Fibroblast of the aortic adventitia (primary cell): ENCODE measurements at places on chromosomes 1 and 21.

- DNase-seq = no peak
Measured at GRCh38 chr1:208598021-208598420, 353.8 kb upstream of the PLXNA2 start.

DNA sequence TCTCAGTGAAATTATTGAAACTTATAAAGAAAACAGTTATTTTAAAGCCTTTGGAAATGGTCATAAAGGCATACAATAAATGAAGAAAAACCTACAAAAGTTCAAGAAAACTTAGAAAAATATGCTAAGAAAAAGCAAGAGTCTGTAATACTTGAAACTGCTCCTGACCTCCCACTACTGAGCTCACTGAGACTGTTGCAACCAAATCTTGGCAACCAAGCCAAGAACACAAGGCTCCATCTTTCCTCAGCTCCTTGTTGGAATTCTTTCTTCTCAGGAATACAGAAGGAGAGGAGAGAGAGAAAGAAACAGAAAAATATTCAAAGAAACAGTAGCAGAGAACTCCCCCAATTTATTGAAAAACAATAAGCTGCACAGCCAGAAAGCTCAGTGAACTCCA lies 160.5 kb downstream of the RASAL2 start:
- DNase-seq = peak; percentile 52

GRCh38 chr1:41097105-41097504 lies 75.6 kb upstream of the SLFNL1 start:
- DNase-seq = peak; percentile 44

DNA sequence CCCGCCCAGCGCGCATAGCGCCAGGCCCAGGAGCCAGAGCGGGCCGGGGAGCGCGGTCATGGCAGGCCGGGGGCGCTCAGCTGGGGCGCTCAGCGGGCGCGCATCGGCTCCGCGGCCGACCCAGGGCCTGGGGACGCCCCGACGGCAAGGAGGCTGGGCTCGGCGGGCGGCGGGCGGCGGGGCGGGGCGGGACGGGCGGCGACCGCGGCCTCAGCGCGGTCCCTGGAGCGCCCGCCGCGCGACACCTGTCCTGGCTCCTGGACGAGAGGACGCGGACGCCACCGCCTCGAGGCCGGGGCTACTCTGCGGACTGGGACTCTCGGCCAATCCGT lies 273 bp downstream of the BMP8B start:
- DNase-seq = no peak

GRCh38 chr1:211710566-211711314 lies 35.3 kb upstream of the NEK2 start:
- DNase-seq = no peak

DNA sequence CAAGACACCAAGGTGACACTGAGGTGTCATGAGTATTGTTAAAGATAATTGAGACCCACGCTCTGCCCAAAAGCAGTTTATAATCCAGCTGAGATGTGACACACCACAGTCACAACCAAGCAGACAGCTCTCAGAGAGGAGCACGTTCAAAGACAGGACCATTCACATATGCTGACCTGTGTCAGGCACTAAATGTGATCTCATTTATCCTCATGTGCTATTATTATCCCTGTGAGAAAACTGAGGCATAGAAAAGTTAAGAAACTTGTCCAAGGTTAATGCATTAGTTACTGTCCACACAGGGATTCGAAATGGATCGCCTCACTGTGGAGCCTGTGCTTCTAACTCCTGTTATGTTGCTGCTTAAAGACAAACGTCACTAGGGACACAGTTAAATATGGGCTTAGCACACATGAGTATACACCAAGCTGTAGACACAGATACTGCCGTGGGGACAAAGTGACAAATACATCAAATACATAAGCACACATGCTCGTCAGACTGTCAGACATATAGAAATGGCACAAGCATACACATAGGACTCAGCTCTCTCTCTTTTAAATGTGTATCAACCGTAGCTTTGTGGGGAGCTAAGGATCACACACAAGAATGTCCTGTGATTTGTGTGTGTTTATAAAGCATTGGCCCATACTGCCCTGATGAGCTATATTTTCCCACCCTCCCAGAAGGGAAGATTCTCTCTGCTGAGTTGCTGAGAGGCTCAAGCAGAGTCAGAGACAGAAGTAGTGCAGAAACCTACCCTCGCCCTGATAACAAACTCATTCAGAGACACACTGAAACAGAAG lies 3.5 kb upstream of the IGSF8 start:
- DNase-seq = no peak

- peak; percentile 54 for DNase-seq
Measured at GRCh38 chr1:226001963-226002666, 3.0 kb upstream of the SDE2 start.

GRCh38 chr1:223815865-223816264 lies 29.9 kb downstream of the TP53BP2 start:
- DNase-seq = no peak

DNA sequence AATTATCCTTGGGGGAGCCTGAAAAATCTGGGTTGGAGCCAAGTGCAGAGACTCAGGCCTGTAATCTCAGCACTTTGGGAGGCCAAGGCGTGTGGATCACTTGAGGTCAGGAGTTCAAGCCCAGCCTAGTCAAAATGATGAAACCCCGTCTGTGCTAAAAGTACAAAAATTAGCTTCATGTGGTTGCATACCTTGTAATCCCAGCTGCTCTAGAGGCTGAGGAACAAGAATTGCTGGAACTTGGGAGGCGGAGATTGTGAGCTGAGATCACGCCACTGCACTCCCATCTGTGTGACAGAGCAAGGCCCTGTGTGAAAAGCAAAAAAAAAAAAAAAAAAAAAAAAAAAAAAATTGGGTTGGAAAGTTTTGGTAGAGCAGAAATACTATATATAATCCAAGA lies 1563.6 kb upstream of the PRMT6 start:
- peak; percentile 1 for DNase-seq

- peak; percentile 85 for DNase-seq
Measured at GRCh38 chr1:67853704-67854103, 20.4 kb upstream of the GNG12 start.

GRCh38 chr1:32107742-32108661 lies at the start of gene KPNA6:
Gene KPNA6, plus strand, starts transcription at chr1:32108056. Its CDS starts 75 bp downstream, at chr1:32108131.
- DNase-seq = peak; percentile 99

GRCh38 chr1:211874521-211875347 lies 44.2 kb upstream of the LPGAT1 start:
- DNase-seq = no peak

DNA sequence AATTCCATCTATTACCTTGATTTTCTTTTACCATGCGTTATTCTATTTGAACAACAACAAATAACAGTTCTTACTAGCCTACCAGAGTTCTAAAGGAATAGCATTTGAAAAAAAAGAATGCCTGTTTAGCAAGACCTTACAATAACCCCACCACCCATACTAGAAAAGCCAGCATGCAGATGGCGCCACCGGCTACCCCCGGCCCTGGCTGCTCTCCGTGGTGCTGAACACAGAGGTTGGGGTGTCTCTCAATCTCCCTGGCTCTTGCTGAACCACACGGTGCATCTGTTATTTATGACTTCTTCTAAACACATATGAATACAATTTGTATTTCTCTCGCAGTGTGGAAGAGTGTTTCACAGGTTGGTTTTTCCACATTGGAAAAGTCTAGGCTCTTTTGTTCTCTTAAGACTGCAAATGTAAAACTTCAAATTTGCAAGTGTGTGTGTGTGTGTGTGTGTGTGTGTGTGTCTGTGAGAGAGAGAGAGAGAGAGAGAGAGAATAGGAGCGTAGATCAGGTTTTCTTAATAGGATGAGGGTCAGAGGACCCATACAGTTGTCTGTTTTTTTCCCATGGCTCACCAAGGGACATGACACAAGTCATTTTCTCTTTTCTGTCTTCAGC lies 13.6 kb downstream of the GRIK3 start:
- DNase-seq = no peak

- peak; percentile 50 for DNase-seq
Measured at GRCh38 chr1:83905315-83905907, 93.5 kb downstream of the TTLL7 start.

DNA sequence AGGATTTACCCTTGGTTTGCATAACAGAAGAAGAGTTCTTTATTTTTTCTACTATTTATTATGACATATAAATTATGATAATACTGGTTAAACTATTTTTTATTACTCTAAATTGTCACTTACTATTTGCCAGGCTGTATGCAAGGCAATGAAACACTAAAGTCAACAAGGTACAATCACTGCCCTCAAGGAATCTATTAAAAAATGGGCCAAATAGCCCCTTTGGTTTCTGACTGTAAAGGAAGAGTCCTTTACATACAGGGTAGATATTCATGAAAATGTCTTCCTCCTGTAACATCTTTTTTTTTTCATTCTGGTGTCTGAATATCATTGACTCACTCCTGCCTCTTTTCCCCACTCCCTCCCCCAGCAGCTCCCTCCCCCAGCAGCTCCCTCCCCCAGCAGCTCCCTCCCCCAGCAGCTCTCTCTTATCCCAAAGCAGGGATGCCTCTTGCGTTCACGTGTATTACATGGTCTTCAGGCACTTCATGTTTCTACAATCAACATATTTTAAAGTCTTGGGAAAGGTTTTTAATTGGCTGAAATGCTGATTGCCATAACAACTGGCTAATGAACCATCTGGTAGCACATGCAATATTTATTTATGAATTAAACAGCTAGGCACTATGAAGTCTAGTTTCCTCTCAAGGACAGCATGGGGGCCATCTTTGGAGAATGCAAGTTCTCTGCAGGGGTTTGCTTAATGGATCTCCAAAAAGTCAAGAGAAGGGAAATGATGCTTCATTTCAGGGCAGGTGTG lies 400.4 kb upstream of the PLXNA2 start:
- DNase-seq = no peak

GRCh38 chr21:31559368-31560119 lies 99.9 kb upstream of the SOD1 start:
- peak; percentile 87 for DNase-seq

GRCh38 chr1:160006312-160006940 lies 25.4 kb downstream of the PIGM start:
- peak; percentile 70 for DNase-seq

- DNase-seq = no peak
Measured at GRCh38 chr1:244953901-244954300, 89.6 kb upstream of the HNRNPU start.

GRCh38 chr1:26824731-26825130 lies 1.8 kb upstream of the ZDHHC18 start:
- DNase-seq = no peak

DNA sequence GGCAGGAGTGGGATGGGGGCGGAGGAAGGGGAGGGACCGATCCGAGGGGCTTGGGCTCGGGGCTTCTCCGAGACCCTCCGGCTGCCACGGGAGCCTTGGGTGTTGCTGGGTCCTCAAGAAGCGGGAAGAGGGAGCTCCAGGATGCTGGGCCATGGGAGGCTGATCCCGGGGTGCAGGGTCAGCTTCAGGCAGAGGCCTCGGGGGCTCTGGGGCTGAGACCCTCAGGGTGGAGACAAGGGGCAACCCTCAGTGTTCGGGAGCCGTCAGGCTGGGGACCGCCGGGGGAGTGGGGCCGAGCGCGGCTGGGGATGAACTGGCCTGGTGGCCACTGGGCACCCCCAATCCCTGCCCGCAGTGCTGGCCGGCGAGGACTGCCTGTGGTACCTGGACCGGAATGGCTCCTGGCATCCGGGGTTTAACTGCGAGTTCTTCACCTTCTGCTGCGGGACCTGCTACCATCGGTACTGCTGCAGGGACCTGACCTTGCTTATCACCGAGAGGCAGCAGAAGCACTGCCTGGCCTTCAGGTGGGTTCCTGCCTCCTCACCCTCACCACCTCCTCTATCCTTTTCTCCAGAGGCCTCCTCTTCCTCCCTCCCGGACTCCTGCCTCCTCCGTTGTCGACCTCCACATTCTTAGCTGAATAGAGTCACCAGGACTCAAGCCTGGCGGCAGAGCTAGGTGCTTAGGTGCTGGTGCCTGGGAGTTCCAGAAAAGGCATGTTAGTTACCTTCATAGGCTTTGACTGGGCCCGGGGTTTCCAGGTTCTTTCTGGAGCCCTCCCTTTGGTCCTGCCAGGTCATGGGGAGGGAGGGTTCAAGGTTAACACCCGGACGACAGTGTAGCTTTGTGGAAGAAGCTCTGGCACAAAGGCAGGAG lies 631 bp downstream of the SHISA4 start:
- no peak for DNase-seq

GRCh38 chr1:110594456-110595352 lies 11.5 kb downstream of the KCNA2 start:
- DNase-seq = no peak

DNA sequence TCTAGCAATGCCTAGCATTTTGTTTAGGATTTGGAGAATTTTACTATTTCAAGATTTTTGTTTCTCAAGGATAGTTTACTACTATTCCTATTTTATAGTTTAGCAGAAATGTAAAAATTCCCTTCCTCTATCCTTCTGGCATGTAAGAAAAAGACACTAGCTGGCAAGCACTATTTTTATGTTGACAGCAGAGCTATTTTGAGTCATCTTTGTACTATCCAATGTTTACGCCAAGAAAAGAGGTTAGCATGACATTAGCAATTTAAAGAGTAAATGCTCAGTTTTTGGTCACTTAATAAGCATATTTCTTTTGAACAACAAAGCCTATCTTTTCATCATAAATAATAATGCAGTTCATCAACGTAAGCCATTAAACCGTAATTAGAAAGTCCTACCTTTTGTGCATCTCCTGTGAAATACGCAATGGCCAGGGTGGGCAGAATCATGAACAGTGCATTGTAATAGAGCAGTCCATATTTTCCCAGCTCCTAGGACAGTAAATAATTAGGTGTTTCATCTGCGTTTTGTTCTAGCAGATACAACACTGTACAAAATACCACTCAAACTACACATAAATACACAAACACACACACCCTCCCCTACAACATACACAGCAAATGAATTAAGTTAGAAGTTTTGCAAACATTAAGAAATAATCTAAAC lies 12.0 kb downstream of the SLC35D1 start:
- peak; percentile 57 for DNase-seq

DNA sequence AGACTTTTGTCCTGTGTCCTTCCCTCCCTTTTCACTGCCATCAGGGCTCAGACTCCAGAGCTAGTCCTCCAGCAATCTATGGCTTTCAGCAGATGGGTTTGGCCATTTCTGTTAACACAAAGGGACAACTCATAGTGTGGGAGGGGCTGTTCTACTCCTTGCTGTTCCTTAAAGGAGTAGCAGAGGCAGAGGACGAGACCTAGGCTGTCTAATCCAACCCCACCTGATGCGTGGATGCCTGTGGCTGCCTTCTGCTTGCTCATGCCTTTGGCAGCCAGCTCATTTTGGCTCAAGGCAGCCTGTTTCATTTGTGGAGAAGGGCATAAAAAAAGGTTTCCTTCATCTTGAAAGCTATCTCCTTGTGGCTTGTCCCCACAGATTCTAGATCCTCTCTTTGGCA lies 27.0 kb downstream of the MFSD2A start:
- DNase-seq = peak; percentile 84
